Activated T-helper 1 cell treated with anti-CD3 and anti-CD28 coated beads, Interleukin-2, amount 50 U/mL, for 16 hours (primary cell): ENCODE measurements at places on chromosomes 2 and 18.

GRCh38 chr2:1640301-1641135, 103.8 kb downstream of the PXDN start:
- no peak for DNase-seq

DNA sequence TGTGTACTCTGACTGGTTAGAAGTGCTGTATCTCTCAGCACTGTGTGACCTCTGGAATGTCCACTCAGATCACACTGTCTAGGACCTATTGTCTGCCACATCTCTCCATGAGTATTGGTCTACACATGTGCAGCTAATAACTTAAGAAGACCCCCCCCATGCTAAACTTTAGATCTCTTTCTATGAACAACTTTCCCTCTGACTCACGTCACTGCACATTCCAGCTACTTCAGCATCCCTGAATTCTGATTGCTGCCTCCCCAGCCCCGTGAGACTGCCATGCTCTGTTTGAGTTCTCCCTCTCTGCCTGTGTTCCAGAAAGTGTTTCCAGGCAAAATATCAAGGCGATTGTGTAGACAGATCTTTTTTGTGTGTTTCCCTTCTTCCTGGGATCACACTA, 41.8 kb downstream of the RAPGEF4 start:
- DNase-seq: no peak

- DNase-seq: no peak
These were observed 99.9 kb downstream of the GALNT14 start for GRCh38 chr2:31038385-31038784.

GRCh38 chr2:175445281-175445680, 263.8 kb upstream of the ATP5MC3 start:
- DNase-seq: no peak

DNA sequence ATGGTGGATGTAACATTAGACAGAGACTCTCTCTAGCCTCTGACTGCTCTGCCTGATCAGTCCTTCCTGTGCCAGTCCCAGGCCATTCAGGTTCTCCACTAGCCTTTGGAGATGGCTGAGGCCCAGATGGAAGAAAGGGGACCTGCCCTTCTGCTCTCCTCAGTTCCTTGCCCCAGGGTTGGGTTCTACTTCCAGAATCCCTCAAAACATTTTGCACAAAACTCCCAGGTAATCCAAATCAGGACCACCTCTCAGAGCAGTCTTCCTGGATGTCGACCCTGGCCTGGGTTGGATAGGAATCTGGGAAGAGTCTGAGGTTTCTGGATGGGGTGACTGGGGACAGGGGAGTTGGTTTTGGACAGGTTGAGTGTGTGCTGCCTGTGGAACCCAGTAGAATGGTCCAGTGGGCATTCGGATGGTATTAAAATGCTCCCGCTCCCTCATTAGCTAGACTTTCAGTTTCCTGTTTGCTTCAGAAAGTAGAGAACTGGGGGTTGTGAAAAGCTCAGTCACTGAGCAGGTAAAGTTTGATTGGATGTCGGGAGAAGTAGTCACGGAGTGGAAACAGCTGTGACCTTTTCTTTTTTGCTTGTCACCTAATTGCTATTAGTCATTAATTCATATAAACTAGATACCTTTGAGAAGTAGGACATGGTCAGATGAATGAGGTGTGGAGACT, 37.9 kb downstream of the DPYSL5 start:
- DNase-seq: no peak

DNA sequence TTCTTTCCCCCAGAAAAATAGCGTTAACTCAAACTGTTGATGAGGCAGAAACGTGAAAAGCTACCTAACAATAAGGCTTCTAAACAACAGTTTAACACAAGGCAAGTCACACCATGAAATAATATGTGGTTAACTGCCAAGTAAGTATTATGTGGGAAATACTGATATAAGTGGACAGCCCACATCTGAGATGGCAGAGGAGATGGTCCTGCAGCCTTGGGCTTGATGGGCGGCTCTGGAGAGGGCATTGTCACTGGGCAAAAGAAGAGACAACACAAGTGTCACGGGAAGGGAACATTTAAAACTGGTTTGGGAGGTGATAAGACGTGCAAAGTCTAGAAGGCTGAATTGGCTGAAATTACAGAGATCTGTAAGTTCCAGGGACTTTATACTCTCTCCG, 147.2 kb downstream of the PKP4 start:
- no peak for DNase-seq
